ENCODE measurements at places on chromosomes 12 and 14. TPM values are rescaled to one million over a fixed set of nuclear protein-coding genes. Genes with fewer than 3 reads are reported as not detected.

RD3L gene
- not detected for total RNA-seq

MLXIP gene
- total RNA-seq = 21.5 TPM

SAMD15 gene
- not detected for total RNA-seq

TBX3 gene
- total RNA-seq = 74.7 TPM

PAPLN gene
- total RNA-seq = 16.5 TPM

IAPP gene
- not detected for total RNA-seq

MYH7 gene
- not detected for total RNA-seq

INSM2 gene
- 0.07 TPM for total RNA-seq

KCNH5 gene
- 0.29 TPM for total RNA-seq

OAS1 gene
- total RNA-seq = 9.5 TPM

PRH2 gene
- not detected for total RNA-seq

MDGA2 gene
- not detected for total RNA-seq

Data from uterus (tissue), 4 donors.